Tracheal epithelial cell (primary cell): ENCODE measurements at places on chromosomes 4 and X. TPM values are rescaled to one million over a fixed set of nuclear protein-coding genes. Genes with fewer than 3 reads are reported as not detected.

The RCHY1 gene
- total RNA-seq: 14.5 and 25.3 TPM in 2 replicates

The GPR82 gene
- total RNA-seq: not detected in 2 replicates

The CSAG1 gene
- not detected in 2 replicates for total RNA-seq

The SYN1 gene
- total RNA-seq: under 0.01 TPM in 1 of 2 replicates, not detected in the other

The CITED1 gene
- total RNA-seq: 0.48 TPM in 1 of 2 replicates, not detected in the other

The GAGE12F gene
- total RNA-seq: not detected in 2 replicates

The ATP10D gene
- total RNA-seq: 20.0 and 37.1 TPM in 2 replicates

The CXCL11 gene
- total RNA-seq: 2.2 TPM in 1 of 2 replicates, not detected in the other

The SLC6A14 gene
- total RNA-seq: 6.7 and 16.0 TPM in 2 replicates

The TLL1 gene
- 1.1 and 3.6 TPM in 2 replicates for total RNA-seq

The ARX gene
- total RNA-seq: not detected in 2 replicates

The LANCL3 gene
- total RNA-seq: 0.21 and 0.48 TPM in 2 replicates

The NIPAL1 gene
- total RNA-seq: 7.2 and 10.8 TPM in 2 replicates

The HSFX3 gene
- not detected in 2 replicates for total RNA-seq

The ADH4 gene
- total RNA-seq: not detected in 2 replicates

The IDS gene
- 26.6 and 40.7 TPM in 2 replicates for total RNA-seq

The SLC26A1 gene
- total RNA-seq: 0.21 and 0.24 TPM in 2 replicates

The AMER1 gene
- total RNA-seq: 1.4 and 1.7 TPM in 2 replicates

The WNK3 gene
- 1.3 and 1.4 TPM in 2 replicates for total RNA-seq

The VCX3B gene
- not detected in 2 replicates for total RNA-seq

The INPP4B gene
- total RNA-seq: 52.8 and 59.3 TPM in 2 replicates

The RAB33A gene
- 0.24 and 0.64 TPM in 2 replicates for total RNA-seq

The SCRG1 gene
- not detected in 2 replicates for total RNA-seq

The OTUD4 gene
- 21.9 and 23.7 TPM in 2 replicates for total RNA-seq

The SORBS2 gene
- 1.5 and 3.1 TPM in 2 replicates for total RNA-seq

The CFAP299 gene
- not detected in 2 replicates for total RNA-seq

The ZNF185 gene
- 74.7 and 178 TPM in 2 replicates for total RNA-seq

The MEPE gene
- not detected in 2 replicates for total RNA-seq

The CSAG2 gene
- total RNA-seq: not detected in 2 replicates

The GYPE gene
- total RNA-seq: not detected in 2 replicates

The NLRP2B gene
- not detected in 2 replicates for total RNA-seq

The LRCH2 gene
- total RNA-seq: 0.24 TPM in 1 of 2 replicates, not detected in the other

The NOX1 gene
- total RNA-seq: 0.21 TPM in 1 of 2 replicates, not detected in the other

The RPS6KA6 gene
- 2.2 and 3.2 TPM in 2 replicates for total RNA-seq

The BRS3 gene
- total RNA-seq: not detected in 2 replicates

The SLAIN2 gene
- total RNA-seq: 18.6 and 47.1 TPM in 2 replicates

The ZNF827 gene
- total RNA-seq: 2.8 and 8.2 TPM in 2 replicates

The SGMS2 gene
- total RNA-seq: 204 and 331 TPM in 2 replicates

The DACH2 gene
- total RNA-seq: 0.21 TPM in 1 of 2 replicates, not detected in the other

The SMIM10L2A gene
- 2.2 and 5.5 TPM in 2 replicates for total RNA-seq

The LRBA gene
- 67.0 and 103 TPM in 2 replicates for total RNA-seq
